ENCODE measurements at places on chromosomes 5 and 9. TPM values are rescaled to one million over a fixed set of nuclear protein-coding genes. Genes with fewer than 3 reads are reported as not detected.

PCDHGA11 gene
- total RNA-seq: not detected

GZMA gene
- total RNA-seq: not detected

FAM163B gene
- not detected for total RNA-seq

C5orf34 gene
- 4.3 TPM for total RNA-seq

GDA gene
- total RNA-seq: 1.5 TPM

FOXD1 gene
- 25.4 TPM for total RNA-seq

Data from A549 treated with ZK216348 at 1 μM for 4 hours (cell line).